Stimulated activated CD8-positive, alpha-beta memory T cell treated with anti-CD3 and anti-CD28 coated beads, Interleukin-15, amount 100 ng/mL, for 1 hour (primary cell): ENCODE measurements at places on chromosomes 5 and 9.

GRCh38 chr5:125411071-125411743, 664.8 kb upstream of the ZNF608 start:
- no peak for DNase-seq

GRCh38 chr9:95273369-95274022, 44.0 kb downstream of the FANCC start:
- DNase-seq, result no peak

GRCh38 chr5:99060306-99061261, 131.8 kb upstream of the CHD1 start:
- DNase-seq, result peak; percentile 87

DNA sequence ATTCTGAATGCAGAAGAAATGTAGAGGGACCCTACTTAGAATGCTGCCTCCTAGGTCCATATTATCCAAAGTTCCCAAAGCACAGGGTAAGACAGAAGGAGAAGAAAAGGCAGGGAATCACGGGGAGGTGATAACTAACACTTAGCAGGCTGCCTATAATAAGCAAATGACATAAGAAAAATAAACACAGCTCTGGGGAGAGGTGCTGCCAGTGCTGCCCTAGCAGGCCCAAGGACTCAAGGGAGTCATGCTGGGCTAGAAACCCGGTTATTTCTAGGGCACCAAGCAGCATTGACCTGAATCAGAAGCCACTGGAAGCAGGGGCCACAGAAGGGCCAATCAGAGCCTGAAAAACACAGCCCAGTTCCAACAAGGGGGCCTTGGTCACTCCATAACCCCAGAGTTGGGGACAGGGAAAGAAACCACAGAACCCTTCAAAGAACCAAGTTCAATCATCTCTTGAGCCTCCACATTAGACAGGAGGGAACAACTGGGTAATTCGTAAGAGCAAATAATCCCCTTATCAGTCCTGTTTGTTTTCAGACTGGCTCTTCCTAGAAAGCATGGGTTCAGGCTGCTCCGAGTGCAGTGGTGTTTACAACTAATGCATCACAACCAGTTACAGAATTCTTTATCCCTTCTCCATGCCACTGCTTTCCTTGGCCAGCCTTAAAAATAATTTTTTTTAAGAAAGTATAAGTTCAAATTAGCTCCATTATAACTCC, 24.0 kb downstream of the NRG2 start:
- DNase-seq, result no peak

DNA sequence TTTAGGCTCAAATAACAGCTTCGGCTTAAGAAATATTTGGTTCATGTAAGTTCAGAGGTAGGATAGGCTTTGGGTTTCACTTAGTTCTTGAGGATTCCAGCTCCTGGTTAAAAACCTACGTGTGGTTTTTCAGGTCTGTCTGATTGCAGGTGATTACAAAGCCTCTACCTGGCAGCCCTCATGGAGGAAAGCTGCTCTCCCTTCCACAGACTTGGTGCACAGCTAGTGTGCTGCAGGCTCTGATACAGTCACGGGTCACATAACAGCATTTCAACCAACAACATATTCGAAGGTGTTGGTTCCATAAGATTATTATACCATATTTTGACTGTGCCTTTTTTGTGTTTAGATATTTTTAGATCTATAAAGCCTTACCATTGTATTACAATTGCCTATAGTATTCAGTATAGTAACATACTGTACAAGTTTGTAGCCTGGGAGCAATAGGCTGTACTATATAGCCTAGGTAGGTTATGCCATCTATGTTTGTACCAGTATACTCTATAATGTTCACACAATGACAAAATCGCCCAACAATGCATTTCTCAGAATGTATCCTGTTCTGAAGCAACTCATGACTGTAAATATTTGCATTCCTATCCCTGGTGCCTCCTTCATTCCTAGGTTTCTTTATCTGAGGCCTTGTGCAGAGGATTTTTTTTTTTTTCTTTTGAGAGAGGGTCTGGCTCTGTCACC, 8.0 kb upstream of the DCP2 start:
- no peak for DNase-seq

DNA sequence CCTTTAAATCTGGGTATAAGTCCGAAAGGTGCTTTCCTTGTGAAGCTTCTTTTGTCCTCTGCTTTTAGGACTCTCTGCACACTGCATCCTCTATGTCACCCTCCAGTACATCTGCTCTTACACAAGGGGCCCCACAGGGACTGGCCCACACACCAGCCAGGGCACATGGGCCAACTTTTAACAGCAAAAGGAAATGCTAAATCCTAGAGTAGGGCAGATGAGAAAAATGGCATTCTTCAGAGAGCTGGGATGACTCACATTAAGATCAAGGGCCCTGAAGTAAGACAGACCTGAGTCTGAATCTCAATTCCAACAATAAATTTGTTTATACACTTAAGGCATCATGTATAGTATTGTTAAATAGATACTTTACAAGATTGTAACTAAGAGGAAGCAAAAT, 40.3 kb upstream of the CDKN2B start:
- no peak for DNase-seq

- DNase-seq, result no peak
Measured at GRCh38 chr5:111548348-111548950, 36.1 kb upstream of the STARD4 start.

DNA sequence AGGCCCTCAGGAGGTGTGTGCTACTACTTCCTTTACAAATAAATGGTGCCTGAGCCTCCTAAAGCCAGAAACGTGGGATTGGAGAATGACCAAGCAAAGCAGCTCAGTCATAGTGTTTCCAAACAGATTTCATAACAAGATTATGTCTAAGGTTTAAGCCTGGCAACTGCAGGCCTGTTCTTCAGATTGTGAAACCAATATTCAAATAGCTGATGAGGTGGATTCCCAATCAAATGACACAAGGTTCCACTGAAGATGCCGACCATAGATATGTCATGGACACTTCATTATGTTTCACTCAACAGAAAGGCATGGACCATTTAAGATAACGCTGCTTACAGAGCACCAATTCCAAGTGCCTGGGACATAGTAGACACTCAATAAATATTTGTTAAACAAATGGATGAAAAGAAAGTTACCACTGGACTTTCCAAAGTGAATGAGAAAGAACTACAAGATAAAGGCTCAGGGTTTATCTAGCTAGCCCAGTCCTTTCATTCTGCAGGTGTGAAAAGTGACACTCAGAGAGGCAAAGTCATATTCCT, 189.5 kb downstream of the ACTL7B start:
- DNase-seq, result no peak

- DNase-seq, result no peak
Measured at GRCh38 chr9:128882677-128883603, 1.0 kb downstream of the LRRC8A start.

- no peak for DNase-seq
Measured at GRCh38 chr9:134756098-134756497, 114.5 kb downstream of the COL5A1 start.

- DNase-seq, result no peak
Measured at GRCh38 chr9:107999011-107999410, 509.4 kb upstream of the KLF4 start.

DNA sequence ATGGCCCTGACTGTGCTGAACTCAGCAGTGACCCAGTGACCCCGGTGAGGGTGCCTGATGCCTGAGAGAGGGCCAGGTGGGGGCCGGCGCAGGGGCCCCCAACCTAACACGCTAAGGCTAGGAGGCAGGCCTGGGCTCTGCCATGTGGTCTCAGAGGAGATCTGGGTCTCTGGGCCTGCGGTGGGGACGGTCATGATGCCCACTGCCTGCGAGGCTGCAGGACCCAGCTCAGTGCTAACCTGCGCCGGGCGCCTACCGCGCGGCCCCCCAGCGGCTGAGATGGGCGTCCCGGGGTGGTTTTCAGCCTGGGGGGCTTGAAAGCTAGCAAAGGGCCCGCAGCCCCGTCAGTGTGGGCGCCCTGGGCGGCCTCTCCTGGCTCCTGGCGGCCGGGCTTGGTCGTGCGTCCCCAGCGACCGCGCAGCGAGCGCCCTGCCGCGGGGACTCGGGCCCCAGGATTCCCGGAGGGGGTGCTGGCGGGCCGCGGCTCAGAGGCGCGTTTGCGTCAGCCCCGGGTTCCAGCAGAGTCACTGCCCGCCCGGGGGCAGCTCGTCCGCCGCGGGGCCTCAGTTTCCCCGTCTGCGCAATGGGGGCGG, 2.5 kb downstream of the EGFL7 start:
- DNase-seq, result no peak

DNA sequence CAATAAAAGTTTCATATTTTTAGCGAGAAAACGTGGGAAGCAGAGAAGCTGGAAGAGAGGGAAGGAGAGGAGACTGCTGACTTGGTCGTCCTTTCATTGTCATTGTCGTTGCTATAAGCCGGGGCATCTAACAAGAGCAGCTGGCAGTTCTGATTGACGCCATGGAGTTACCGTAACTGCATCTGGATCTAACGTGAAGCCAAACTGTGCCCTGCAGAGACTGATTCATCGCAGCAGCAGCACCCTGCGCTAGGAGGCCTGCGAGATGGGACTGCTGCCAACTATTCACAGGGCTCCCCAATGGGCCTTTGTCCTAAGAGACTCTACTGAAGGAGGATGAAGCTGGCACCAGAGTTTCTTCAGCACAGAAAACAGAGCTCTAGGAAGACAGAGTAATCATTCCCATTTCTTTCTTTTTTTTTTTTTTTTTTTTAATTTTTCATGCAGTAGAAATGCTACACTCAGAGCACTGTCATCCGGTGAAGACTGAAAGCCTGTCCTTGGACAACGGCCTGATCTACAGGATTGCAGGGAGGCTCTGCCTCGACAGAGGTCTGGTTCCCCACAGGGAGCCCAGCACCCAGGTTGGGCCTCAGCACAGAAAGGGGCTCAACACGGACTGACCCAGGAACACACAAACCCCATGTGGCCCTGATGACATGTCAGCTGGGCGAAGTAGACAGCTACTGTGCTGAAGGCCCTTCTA, 47.8 kb downstream of the RETREG1 start:
- DNase-seq, result no peak

- DNase-seq, result no peak
Measured at GRCh38 chr5:355958-356357, 34.4 kb downstream of the AHRR start.

- DNase-seq, result no peak
Measured at GRCh38 chr5:176851871-176852658, 41.7 kb downstream of the UNC5A start.

- DNase-seq, result no peak
Measured at GRCh38 chr5:160174290-160174689, 55.0 kb upstream of the FABP6 start.
